Panc1 (cell line): ENCODE measurements at places on chromosomes 16 and 17.

GRCh38 chr17:43554857-43555256 lies 8.7 kb upstream of the ETV4 start:
- DNase-seq = no peak

DNA sequence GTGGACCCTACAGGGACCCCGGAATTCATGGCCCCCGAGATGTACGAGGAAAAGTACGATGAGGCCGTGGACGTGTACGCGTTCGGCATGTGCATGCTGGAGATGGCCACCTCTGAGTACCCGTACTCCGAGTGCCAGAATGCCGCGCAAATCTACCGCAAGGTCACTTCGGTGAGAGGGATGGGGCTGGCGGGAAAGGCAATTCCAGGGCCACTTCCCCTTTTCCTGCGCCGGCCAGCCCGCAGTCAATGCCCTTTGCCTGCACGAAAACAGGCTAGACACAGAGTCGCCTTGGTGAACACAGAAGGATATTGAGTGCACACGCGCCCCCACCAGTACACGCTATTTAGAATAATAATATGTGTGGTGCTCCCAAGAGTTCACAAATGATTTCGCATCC lies 4.0 kb downstream of the WNK4 start:
- no peak for DNase-seq

DNA sequence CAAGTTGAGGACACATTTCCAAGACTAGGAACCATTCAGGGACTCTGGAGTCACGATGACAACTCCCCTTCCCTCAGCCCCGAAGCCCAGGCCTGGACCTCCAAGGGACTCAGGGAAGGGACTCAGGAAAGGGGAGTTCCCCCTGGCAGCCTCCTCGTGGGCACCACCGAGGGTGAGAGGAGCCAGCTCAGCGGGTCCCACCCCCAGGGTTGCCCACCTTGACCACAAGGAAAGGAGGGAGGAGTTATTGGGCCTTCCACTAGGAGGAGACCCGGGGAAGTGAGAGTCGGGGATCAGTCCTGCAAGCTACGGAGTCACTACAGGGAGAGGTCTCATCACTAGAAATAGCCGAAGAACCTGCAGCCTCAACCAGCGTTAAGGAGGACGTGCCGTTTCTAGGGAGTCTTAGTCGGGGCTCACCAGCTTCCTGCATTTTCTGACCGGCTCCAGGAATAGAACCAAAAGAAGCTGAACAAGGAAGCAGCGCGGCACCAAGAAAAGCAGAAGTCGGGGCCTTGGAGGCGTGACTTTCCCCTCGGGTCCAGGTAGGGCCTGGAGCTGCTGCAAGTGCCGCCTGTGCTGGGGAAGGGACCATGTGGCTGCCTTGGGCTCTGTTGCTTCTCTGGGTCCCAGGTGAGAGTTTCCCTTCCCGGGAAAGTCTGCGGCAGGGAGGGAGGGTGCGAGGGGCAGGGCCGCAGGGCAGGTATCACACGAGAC lies at the start of gene CD300A:
Gene CD300A, plus strand, starts transcription at position 524 of the 717 bp plus-strand sequence. Its CDS starts 70 bp downstream, at position 594.
- no peak for DNase-seq

DNA sequence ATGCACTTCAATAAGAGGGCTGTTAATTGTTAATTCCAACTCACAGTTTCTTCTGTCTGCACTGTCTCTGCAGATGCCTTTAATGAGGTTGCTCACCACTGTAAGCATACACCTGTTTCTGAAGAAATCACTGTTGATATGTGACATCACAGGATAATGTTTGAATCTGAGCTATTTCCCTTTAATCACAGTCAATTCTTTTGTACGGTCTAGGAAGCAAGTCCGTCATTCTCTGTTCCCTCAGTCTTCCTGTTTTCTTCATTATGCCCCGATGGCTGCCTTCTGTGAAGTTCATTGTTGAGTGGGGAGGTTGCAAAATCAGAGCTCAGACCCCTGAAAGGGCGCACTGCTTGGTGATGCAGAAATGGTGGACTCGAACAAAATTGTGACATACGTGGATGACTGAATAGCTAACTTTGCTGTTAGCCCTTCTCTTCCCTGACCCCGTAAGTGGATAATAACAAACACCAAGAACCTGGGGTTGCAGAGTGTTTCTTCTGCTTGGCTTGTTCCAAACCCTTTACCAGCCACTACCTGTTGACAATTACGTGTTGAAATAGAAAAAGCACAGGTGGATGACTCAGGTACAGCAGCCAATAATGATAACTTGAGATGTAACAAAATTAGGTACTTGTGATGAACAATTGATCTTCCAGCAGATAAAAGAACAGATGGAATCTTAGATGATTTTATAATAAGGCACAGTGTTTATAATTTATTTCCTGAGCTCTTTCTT lies 71.9 kb upstream of the AXIN2 start:
- no peak for DNase-seq

DNA sequence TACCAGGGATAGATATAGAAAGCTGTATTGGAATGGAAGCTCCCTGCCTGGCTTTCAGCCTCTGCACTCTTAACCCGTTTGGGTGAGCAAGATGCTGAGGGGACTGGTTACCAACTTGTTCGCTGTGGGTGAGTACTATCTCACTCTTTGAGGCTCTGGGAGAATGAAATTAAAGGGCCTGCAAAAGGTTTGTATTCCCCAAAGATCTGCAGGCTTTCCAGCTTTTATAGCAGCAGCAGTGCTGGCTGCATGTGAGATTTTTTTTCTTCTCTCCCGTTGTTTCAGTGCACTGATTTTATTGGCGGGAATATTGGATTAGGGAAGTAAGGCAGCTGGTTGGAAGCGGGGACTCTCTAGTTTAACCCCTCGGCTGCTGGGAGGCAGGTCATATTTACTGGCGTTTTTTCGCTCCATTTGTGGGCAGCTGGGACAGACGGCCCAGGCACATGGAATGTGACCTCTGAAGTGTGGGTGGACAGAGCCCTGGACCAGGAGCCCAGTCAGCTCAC lies 30.9 kb downstream of the C17orf75 start:
- no peak for DNase-seq

GRCh38 chr16:47375423-47375822 lies 85.4 kb downstream of the ITFG1 start:
- no peak for DNase-seq

DNA sequence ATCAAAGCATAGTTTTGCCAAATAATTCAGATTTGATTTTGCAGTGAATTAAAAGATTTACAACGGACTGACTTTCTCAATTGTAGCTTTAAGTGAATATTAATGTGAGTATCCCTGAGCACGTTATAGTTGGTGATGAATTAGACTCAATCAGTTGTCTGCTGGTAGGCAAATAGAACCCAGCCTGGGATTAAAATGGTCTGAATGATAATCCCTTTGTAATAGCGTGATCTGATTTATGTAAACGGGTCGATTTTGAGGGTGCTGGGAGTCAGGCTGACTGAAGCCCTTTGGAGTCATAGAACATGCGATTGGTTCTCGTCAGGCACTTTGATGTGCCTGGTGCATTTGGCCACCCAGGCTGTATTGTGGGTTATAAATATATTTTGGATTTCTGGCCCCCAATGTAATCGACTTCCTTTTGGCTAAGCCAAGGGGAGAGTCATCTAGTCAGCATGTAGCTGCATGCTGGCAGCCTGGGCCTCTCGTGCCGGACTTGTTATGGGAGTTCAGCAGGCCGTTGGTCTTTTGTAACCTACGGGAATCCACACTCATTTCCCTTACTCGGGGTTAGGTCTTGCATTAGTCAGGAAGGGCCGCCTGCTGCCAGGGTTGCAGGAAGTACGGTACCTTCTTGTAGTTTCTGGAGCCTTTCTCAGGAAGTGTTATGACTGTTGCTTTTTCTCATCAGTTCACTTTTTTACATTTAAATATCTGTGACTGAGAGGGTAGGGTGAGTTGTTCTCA lies 5.4 kb downstream of the PGS1 start:
- DNase-seq = no peak

DNA sequence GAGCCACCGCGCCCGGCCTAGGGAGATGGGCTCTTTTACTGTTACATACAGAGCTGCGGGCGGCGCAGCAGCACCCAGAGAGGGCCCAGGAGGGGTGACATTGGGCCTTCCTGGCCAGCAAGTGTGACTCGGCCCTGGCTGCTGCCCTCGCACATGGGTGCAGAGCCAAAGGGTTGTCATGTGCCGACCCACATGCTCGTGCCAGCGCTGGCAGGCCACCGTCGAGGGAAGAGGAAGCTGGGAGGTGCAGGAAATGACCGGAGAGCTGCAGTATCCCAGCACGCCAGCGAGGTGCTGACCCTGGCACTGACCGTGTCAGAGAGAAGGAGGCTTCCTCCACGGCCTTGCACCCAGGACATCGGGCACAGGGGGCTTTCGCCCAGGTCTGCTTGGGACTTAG lies 8.0 kb downstream of the ENDOV start:
- no peak for DNase-seq

GRCh38 chr16:11084484-11084875 lies 140.1 kb downstream of the CLEC16A start:
- no peak for DNase-seq

- no peak for DNase-seq
Observed at GRCh38 chr17:70172923-70173322, 3.6 kb downstream of the KCNJ2 start.

GRCh38 chr16:29806641-29807425 lies 504 bp downstream of the MAZ start:
- no peak for DNase-seq

DNA sequence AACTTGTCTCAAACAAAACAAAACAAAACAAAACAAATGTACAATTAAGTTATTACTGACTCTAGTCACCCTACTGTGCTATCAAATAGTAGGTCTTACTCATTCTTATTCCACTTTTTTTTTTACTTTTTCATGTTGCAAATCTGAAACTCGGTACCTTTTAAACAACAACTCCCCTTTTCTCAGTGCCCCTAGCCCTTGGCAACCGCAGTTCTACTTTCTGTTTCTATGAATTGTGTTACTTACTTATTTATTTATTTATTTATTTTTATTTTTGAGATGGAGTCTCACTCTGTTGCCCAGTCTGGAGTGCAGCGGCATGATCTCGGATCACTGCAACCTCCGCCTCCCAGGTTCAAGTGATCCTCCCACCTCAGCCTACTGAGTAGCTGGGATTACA lies 104.0 kb downstream of the SLC39A11 start:
- DNase-seq = no peak

DNA sequence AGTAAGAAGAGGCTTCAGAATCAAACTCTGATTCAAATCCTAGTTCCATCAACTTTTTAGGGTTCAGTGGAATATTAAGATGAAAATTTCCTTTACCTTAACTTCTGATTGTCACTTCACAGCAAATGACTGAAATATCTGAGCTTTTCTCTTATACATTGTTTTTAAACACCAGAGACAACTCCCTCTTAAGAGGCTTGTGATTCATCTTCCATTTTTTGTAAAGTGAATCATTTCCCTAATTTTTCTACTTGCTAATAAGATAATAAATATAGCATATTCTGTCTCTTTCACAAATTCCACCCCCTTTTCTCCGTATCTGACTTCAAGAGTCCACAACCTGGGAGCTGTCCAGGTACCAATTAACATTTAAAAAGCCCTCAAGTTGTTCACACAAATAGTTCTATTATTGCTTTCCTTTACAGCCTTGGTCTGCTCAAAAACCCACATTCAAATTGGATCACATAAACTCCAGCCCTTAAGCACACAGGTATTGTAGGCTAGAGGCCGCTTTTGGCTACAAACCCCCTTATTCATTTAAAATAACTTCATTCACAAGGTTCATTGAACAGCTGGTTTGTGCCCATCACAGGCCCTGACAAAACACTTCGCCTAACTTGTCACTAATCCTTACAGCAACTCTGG lies 14.1 kb upstream of the UTP6 start:
- no peak for DNase-seq

- no peak for DNase-seq
Observed at GRCh38 chr16:5642436-5642835, 544.8 kb upstream of the EEF2KMT start.

- DNase-seq = no peak
Observed at GRCh38 chr16:30543067-30543466, 8.4 kb upstream of the ZNF747 start.

DNA sequence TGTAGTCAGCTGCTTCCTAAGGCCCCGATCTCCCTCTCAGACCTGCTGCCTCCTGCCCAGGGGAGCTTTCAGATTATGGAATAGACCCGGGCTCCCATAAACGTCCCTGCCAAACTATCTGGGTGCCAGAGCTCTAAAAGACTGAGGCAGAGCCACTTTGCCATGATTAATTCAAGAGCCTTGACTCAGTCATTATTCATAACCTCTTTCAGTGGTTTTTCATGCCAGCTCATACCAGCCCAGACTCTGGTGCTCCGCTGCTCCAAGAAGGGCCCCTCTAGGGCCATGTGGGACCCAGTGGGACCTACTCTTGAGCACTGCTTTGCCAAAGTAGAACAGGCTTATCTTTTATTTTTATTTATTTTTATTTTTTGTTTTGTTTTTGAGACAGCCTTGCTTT lies 23.9 kb downstream of the DNAI2 start:
- DNase-seq = no peak

- DNase-seq = no peak
Observed at GRCh38 chr17:75411328-75412067, 6.0 kb upstream of the GRB2 start.

DNA sequence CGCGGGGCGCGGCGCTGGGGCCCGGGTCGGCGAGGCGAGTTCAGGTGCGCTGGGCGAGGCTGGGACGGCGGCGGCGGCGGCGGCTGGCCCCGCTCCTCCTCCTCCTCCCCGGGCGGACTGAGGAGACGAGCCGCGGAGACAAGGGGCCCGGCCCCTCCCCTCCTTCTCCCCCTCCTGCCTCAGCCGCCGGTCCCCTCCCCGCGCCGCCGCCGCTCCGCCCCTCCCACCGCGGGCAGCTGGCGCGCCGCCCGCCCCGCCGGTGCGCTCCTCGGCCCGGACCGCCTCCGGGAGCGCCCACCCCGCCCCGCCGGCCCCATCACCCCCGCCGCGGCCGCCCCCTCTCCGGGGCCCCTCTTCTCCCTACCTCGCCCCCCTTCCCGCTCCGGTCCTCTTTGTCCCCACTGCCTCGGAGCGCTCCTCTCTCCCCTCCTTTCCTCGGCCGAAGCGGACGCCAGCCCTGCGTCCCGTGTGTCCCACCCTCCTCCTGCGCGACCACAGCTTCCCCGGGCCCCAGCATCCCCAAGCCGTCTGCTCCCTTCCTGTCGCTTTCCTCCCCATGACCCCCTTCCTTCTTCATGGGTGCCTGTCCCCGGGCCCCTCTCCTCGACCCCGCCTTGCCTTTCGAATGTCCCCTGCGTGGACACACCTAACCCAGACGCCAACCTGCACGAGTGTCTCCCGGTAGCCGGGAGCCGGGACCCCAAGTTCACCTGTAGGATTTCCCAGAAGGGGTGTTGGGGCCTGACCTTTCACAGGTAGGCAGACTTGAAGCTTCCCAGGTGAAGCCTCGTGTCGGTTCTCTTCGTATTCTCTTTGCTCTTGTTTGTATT lies at the start of gene TOX3:
Gene TOX3, minus strand, starts transcription at position 140 of the 830 bp plus-strand sequence. CDS start 420 bp downstream, outside the sequence.
- no peak for DNase-seq

- DNase-seq = no peak
Observed at GRCh38 chr16:87707097-87707496, 58.7 kb downstream of the KLHDC4 start.

GRCh38 chr17:78544881-78545755 lies 32.1 kb downstream of the DNAH17 start:
- DNase-seq = no peak

GRCh38 chr16:31452631-31453106 lies 6.6 kb upstream of the ARMC5 start:
- DNase-seq = no peak

- peak; percentile 75 for DNase-seq
Observed at GRCh38 chr17:48791128-48792032, 25.6 kb downstream of the TTLL6 start.
